8988T (cell line): ENCODE measurements at places on chromosomes 16 and 17.
A peak's percentile ranks its signal among the peaks of the same experiment; 100 is the strongest.

GRCh38 chr17:71900621-71901229, 220.1 kb upstream of the SOX9 start:
- DNase-seq: no peak

GRCh38 chr17:14211801-14212200, 24.9 kb downstream of the CDRT15 start:
- DNase-seq: no peak

DNA sequence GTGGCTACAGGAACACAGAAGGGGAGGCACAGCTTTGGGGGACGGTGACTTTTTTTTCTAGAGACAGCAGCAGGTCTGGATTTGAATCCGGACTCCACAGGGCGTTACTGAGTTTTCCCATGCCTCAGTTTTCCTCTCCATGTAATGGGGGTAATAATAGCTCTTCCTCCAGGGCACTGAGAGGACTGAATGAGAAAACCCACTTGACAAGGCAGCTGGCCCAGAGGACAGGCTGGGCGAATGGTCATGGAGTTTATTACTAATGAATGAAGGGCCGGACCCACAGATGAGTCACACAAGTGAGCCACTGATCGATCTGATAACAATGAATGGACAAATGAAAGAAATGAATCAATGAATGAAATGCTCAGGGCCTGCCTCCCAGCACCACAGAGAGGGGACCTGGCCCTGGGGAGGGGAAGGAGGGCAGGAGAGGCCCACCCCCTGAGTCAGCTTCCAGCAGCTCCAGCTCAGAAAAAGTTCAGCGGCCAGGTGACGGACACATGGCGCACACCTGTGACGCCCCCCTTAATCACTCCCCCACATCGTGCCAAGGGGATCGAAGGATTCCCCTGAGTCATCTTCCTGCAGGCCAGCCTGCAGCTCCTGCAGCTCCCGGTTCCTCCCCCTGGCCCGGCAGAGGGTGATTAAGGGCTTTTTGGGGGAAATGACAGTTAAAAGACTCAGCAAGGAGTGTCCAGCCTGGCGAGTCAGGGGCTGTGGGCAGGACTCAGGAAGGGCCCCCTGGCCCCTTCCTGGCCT, 54.3 kb downstream of the SOCS1 start:
- DNase-seq: peak; percentile 47

DNA sequence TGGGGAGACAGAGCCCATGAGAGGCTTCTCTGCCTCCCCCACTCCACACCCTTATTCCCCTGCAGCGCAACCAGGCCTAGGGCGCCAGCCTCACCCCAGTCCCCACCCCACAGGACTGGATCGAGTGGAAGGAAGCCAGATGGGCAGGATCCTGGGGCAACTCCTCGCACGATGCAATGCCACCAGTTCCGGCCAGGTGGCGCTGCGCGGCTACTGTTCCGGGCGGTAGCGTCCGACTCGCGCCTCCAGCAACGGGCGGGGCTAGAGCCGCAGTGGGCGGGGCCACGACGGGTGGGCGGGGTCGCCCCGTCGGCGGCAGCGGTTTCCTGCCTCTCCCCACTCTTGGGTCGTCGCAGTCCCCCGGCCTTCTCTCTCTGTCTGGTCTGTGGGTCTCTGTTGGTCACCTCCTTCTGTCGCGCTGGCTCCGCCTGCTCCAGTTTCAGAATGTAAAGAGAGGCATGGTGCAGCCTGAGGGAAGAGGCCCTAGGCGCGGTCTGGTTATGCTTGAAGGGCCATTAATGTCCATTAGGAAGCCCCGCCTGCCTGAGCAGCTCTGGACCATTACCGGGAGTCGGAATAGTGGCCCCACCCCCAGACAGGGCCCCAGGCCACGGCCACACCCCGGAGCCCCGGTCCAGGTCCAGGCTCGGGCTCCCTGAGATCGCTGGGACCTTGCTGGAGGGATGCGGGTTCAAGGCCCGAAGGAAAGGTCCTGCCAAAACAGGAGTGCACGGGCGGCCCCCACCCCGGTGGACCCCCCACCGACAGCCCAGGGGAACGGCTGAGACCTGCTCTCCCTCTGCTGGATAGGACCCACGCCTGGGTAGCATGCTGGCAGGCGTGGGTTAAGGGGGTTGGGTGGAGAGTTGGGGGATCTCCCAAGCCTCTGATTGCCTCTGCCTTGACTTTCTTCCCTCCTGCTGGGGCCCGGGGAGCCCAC, 3.3 kb upstream of the NHERF2 start:
- peak; percentile 97 for DNase-seq

DNA sequence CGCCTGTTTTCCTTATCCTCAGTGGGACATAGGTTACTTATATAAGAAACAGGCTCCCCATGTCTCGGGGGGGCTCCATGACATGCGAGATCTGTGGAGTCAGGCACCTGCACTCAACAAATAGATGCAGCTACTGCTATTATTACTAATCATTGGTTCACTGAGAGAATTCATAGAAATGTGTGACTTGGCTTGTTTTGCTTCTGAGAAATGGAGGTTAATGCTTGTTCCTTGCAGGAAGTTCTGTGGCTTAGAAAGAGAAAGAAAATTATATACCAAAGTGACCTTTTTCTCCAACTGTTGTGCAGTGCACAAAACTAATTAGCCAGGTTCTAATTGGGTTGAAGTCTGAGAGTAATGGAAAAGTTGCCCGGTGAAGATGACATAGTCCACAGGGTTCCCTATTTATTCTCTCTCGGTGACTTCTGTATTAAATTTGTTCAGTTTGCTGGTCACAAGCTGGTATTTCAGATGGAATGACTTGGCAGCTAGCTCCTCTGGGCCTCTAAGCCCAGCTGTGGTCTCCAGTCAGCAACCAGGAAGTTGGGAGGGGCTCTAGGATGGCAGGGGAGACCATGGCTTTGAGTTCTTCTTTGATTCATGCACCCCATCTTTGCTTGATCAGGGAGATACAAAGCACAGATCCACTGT, 17.6 kb upstream of the MAF start:
- DNase-seq: no peak

DNA sequence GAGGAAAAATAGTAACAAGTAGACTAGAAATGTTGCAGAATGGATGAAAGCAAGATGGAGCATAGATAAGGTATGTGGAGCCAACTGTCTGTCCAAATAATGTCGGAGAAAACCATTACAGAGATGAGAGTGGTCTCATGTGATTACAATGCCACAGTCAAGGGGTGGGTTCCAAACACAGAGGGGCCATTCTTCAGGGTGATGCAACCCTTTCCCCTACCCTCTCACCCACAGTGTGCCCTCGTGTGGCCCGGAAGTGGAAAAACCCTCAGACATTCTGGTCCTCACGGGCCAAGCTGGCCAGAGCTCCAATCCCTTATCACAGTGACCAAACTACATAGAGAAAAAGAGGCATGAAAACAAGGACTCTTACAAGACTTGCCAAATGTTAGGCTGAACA, 17.7 kb upstream of the HS3ST3A1 start:
- no peak for DNase-seq

DNA sequence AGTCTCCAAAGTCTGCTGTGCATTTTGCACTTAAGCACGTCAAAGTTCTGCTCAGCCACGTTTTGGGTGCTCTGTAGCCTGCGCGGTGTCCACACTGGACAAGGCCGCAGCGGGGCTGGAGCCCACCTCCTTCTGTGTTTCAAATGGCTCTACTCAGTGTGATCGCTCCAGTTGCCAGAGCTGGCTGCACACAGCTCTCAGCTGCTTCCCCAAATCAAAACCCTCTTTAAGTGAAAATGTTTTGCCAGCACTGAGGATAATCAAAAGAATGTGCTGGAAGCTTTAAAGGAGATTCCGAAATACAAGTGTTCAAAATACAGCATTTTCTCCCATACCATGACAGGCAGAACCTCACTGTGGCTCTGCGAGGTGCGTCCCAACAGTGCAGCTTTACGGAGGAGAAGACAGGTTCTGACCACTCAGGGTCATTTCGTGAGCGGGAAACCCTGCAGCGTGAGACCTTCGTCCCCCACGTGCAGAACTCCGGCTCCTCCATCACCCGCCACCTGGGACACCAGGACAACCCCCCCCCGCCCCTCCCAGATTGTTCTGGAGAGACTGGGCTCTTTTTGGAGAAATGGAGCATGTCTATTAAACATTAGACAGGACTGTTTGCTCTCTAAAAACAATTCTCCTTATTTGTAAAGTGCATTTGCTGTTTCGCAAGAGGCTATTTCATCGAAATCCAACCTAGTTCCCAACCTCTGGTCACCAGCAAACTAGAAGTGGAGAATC, 16.6 kb downstream of the TBC1D16 start:
- DNase-seq: no peak

GRCh38 chr16:86618431-86619238, 40.3 kb downstream of the FOXL1 start:
- DNase-seq: no peak

DNA sequence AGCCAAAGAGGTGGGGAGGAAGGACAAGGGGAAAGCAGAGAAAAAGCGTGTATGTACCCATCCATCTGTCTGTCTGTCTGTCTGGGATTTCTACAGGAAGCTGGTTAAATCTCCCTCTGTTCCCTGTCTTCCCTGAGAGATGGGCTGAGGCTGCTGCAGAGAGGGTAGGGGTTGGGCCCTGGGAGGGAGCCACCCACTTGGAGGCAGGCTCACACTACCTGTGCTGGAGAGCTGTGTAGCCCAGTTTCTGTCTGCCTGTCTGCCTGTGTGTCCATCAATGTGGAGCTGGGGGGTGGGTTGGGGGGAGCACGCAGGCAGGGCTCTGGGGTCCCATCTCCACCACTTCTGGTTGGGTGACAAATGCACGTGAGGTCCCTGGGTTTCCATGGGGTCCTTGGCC, 18.6 kb upstream of the C17orf113 start:
- no peak for DNase-seq

- no peak for DNase-seq
Measured at GRCh38 chr16:26992666-26993349, 73.9 kb upstream of the C16orf82 start.
